Osteoblast (primary cell): ENCODE measurements at places on chromosomes 1 and 21.

- no peaks in the 10 kb centered on the region for H3K27me3 ChIP-seq
- H3K4me1 ChIP-seq: peaks cover 8% of the 10 kb centered on the region
- no peaks in the 10 kb centered on the region for H3K36me3 ChIP-seq
- H3K27ac ChIP-seq: peak overlapping the region; percentile 23
Measured at GRCh38 chr1:54153535-54154439, 987 bp upstream of the CDCP2 start.

GRCh38 chr1:248782416-248783141, 27.0 kb upstream of the LYPD8 start:
- H3K27ac ChIP-seq: no peak overlapping the region
- no peaks in the 10 kb centered on the region for H3K4me1 ChIP-seq
- no peaks in the 10 kb centered on the region for H3K27me3 ChIP-seq
- H3K36me3 ChIP-seq: no peaks in the 10 kb centered on the region
- no peak for DNase-seq

GRCh38 chr1:227396539-227397353, 78.5 kb upstream of the CDC42BPA start:
- no peak overlapping the region for H3K27ac ChIP-seq
- H3K36me3 ChIP-seq: no peaks in the 10 kb centered on the region
- no peaks in the 10 kb centered on the region for H3K4me1 ChIP-seq
- DNase-seq: no peak
- no peaks in the 10 kb centered on the region for H3K27me3 ChIP-seq

DNA sequence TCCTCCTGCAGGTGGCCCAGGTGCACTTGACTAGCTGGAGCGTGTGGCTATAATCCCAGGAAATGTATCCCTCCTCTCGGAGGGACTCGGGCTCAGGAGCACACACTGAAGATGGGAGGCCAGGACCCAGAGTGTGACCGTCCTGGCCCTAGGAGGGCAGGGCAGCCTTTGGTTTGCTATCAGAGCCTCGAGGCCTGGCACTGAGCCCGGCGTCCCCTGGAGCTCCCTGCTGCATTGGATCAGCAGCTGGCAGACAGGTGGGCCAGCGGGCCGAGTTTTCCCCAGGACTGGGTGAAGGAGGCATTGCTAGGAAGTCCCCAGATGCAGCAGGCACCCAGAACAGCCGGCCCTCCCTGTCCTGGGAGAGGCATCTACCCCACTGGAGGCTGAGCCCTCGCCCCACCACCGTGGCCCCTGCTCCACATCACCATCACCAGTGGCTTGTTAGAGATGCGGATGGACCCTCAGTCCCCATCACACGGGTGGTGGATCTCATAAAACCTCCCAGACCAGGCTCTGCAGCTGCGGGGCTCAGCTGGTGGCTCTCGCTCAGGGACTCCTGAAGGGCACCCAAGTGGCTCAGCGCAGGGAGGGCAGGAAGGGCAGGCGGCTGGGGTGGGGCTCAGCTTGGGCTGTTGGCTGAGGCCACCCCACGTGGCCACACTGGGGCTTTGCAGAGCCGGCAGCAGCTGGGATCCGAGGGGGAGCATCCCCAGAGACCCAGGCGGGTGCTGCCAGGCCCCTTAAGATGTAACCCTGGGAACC, 32.7 kb upstream of the POFUT2 start:
- H3K4me3 ChIP-seq: no peak overlapping the region
- peaks cover 34% of the 10 kb centered on the region for H3K4me1 ChIP-seq
- no peaks in the 10 kb centered on the region for H3K36me3 ChIP-seq
- no peaks in the 10 kb centered on the region for H3K27me3 ChIP-seq

DNA sequence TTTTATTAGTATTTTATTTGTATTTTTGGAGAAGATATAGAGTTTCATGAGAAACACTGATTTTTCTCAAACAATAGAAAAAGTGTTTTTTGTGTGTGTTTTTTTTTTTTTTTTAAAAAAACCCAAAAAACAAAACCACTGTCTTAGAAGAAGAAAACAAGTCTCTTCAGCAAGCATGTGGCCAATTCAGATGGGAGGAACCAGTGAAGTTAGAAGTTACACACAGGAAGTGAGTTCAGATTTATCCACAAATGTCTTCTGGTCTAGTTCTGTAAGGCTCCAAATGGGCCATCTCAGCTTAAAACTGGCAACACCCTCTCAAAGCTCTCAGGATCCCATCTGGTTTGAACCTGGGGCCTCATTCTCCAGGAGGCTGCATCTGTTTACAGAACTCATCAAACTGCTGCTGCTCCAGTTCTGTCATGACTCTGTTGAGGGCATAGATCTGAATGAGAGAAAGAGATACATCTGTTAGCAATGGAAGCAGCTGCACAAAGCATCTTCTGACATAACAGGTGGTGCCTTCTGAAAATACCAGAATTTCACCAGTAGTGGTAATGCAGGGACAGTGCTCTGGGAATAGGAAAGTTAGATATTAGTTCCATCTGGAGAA, 9.8 kb upstream of the ERMAP start:
- H3K4me1 ChIP-seq: no peaks in the 10 kb centered on the region
- H3K27me3 ChIP-seq: no peaks in the 10 kb centered on the region
- no peak overlapping the region for H3K27ac ChIP-seq
- no peaks in the 10 kb centered on the region for H3K36me3 ChIP-seq
